Esophagus muscularis mucosa (tissue), 4 donors: ENCODE measurements at places on chromosomes 2 and 18. TPM values are rescaled to one million over a fixed set of nuclear protein-coding genes. Genes with fewer than 3 reads are reported as not detected.

The TANK gene
- total RNA-seq = 64.8 TPM

The SLC39A6 gene
- total RNA-seq = 31.5 TPM

GRCh38 chr2:132037527-132038178, 124.1 kb downstream of the ANKRD30BL start:
- DNase-seq = no peak

DNA sequence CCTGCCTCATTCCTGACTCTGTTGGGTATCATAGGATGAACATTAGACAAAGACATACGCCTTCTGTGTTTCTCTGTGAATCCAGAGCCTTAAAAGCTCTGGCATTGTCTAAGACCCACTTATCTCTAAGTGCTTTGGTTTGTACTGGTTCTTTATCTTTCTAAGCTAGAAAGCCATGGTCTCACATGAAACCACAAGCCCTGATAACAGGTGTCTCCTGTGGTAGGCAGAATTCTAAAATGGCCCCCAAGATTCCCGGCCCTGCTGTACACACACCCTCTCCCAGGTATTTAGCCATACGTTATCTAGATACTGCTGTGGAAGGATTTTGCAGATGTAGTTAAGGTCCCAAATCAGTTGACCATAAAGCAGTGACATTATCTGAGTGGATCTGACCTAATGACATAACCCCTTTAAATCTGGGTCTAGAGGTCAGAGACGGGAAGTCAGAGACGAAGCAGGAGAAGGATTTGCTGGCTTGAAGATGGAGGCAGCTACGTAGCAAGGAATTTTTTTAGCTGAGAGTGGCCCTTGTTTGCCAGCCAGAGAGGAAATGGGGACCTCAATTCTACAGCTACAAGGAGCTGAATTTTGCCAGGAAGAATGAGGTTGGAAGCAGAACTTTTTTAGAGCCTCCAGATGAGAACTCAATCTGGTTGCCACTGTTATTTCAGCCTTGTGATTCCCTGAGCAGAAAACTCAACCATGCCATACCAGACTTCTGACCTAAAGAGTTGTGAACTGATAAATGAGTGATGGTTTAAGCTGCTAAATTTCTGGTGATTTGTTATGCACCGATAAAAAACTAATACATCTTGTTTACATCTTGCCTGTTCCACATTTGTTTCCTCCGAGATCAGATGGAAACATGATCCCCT, 186.7 kb downstream of the CAMKMT start:
- no peak for DNase-seq

The PFN4 gene
- total RNA-seq = not detected

The CBLN2 gene
- total RNA-seq = not detected

The MAPK4 gene
- 14.5 TPM for total RNA-seq

The FAM124B gene
- 2.3 TPM for total RNA-seq

DNA sequence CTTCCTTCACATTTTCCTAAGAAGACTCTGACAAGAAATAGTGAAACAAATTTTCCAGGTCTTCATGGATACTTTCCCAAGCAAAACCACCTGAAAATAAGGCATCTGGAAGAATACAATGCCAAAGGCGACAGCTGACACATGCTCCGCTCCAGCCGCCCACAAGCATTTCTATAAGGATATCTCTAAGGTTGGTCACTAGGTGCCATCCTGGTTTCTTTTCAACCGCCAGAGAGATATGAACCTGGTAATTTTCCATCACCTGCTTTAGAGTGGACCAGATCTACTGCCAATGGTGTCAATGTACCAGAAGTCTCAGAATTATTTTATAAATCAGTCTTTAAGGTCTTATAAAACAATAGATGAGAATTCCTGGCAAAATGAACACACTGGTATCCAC, 97.2 kb downstream of the GAREM1 start:
- DNase-seq = no peak

The ANKRD23 gene
- 6.0 TPM for total RNA-seq

- peak; percentile 57 for DNase-seq
Measured at GRCh38 chr2:11079136-11079824, 76.0 kb upstream of the SLC66A3 start.

GRCh38 chr2:202038471-202039277, 5.0 kb downstream of the FZD7 start:
- DNase-seq = no peak

DNA sequence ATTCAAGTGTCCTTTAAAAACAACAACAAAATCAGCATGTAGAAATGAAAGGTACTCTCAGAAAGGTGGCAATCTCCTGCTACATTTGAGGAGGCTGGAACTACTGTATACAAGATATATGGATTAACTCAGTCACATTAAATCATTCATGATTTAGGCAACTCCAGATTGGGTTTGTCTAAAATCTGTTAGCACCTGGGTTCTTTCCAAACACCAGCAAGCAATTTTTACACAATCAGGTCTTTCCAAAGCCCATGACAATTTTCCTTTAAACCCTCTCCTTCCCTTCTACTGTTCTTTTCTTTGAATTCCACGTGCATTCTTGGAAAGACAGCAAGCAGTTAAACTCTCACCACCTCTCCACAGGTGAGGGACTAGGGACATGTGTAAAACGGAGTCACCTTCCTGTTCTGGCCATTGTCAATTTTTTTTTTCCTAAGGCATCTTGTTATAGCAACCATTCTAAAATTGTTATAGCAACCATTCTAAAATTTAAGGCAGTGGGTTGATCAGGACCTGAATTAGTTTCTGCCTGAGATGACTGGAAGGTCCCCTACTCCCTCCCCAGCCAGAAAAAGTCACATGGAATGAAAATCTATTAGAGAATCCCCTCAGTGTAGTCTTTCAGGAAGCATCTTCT, 113.9 kb downstream of the ANKRD44 start:
- DNase-seq = no peak

DNA sequence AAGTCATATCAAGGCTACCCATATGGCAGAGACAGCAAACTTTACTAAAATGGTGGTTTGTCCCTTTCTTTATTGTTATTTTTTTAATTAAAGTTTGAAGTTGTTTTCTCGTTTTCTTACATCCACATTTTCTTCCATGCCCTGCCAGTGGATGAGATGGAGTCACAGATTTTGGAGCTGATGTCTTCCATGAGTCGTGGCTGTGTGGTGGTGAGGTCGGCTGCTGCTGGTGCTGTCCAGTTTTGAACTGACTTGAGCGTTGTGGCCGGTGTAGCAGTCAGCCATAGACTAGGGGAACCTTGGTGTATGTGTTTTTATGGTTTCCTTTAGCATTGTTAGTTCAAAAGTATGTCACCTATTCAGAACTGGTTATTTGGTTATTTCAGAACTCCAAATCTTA, 182.8 kb downstream of the SH3RF3 start:
- DNase-seq = no peak

DNA sequence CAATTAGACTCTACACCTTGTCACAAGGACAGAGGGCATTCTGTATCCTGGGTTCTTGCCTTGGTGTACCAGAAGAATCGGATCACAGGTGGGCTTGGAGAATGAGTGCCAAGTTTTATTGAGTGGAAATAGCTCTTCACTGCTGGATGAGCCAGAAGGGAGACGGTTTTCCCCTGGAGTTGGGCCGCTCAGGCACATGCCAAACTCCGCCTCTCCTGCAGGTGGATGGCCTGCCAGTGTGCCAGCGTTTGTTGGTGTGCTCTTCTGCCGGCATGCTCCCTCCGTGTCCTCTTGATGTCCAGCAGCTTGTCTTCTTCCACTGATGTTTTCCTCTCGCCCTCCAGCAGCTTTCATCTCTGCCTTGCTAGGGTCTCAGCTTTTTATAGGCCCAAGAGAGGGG, 115.5 kb upstream of the RAB27B start:
- no peak for DNase-seq

DNA sequence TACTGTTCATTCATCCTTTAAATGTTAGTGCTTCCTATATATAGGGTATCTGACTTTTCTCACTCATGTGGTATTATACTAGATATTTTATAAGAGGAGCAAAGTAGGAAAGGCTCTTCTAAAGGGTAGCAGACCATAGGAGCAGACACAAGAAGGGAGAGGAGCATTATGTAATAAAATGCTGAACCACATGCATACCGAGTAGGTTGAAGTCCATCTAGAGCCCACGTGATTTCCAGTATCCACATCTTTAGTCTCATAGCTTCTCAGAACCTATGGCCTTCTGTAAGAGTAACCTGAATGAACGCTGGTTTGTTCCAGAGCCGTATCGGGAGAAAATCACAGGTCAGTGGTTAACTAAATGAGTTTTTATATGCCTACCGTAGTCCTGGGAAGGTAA, 85.9 kb downstream of the MAP3K20 start:
- DNase-seq = no peak

The ABCB11 gene
- total RNA-seq = 0.06 TPM

- no peak for DNase-seq
Measured at GRCh38 chr2:241849616-241850543, 8.8 kb downstream of the PDCD1 start.

DNA sequence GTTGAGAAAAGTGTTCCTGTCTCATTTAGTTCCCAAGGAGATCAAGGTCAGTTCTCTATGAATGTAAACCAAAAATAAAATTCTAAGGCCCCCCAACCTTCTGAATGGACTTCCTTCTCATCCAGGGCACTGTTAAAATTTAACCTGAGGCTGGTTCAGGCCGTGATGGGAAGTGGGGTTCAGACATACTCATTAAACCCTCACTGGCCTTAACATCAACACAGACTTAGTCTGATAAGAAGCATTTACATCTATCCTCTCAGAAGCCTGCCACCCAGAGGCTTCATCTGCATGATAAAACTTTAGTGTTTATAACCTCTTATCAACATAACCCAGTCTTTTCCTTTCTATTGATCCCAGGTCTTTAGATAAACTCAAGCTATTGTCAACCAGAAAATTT, 22.4 kb downstream of the ITSN2 start:
- DNase-seq = no peak

DNA sequence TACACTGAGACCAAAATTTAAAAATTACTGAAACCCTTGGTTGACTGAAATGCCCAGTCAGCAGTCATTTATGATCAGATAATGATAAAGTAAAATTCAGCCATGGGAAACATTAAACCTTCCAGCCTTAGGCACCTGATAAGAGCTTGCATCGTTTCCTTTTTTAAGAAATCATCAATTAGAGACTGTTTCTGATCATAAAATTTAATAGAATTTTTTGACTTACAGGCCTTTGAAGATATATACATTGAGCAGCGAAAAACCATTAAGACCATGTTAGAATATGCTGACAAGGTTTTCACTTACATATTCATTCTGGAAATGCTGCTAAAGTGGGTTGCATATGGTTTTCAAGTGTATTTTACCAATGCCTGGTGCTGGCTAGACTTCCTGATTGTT, 99.6 kb upstream of the CSRNP3 start:
- no peak for DNase-seq

DNA sequence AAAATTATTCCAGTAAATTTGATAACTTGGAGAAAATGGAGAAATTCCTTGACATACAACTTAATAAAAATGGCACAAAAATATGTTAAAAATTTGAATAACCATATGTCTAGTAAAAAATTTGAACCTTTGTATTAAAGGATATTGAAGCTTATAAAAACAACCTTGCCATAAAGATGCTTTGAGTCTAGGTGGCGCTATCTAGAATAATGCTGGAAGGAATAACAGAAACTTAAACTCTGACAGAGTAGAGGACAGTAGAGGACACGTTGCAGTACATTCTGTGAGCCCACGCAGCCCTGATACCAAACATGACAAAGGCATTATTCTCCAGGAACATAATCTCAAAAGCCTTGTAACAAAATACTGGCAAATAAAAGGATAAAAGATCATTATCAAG, 44.7 kb upstream of the ALKAL2 start:
- DNase-seq = no peak

The COL4A3 gene
- 5.1 TPM for total RNA-seq

DNA sequence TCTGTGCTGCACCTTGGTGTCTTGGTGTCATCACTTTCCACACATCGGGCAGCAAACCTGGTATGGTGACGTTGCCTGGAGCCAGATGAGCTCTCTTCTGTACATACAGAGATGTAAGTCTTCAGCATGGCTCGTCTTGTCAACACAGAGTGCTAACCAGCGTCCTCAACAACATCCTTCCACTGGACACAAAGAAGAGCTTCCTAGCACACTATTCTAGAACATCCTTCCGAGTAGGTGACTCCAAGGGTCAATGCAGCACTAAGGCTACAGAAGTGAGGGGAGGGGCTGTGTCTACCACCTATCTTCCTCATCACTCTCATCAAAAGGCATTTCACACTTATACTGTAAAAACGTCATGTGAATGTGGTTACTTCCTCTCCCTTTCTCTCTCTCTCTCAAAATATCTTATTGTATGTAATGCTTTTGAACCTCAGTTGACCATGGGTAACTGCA, 108.1 kb upstream of the SLC1A4 start:
- DNase-seq = no peak

- no peak for DNase-seq
Measured at GRCh38 chr2:108701208-108701607, 18.1 kb upstream of the RANBP2 start.

The DHX57 gene
- total RNA-seq = 12.2 TPM

DNA sequence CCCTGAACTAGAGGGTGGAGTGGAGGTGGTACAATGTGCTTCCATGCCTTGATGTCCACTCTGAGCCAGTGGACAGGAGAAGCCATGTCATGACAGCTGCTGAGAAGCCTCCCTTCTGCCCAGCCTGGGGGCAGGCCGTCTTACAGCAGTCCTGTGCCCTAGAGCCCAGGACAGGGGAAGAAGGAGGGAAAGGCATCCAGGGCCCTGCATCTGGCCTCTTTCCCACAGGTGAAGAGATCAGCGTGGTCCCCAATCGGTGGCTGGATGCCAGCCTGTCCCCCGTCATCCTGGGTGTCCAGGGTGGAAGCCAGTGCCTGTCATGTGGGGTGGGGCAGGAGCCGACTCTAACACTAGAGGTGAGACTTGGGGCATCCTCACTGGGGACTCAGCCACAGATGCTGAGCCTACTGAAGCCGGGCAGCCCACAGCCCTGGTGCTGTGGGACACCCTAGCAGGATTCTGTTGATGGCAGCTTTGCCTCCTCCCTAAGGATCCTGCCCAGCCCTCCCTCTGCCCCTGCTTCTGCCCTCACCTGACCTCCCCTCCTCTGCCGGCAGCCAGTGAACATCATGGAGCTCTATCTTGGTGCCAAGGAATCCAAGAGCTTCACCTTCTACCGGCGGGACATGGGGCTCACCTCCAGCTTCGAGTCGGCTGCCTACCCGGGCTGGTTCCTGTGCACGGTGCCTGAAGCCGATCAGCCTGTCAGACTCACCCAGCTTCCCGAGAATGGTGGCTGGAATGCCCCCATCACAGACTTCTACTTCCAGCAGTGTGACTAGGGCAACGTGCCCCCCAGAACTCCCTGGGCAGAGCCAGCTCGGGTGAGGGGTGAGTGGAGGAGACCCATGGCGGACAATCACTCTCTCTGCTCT, 3.1 kb downstream of the IL36RN start:
- peak; percentile 70 for DNase-seq

GRCh38 chr18:8380926-8381325, 228.3 kb upstream of the RAB12 start:
- no peak for DNase-seq

GRCh38 chr2:124810132-124810531, 785.0 kb downstream of the CNTNAP5 start:
- no peak for DNase-seq
